ENCODE measurements at places on chromosomes 13 and 19. TPM values are rescaled to one million over a fixed set of nuclear protein-coding genes. Genes with fewer than 3 reads are reported as not detected.

GRCh38 chr13:65670014-65670625 lies 1560.0 kb downstream of the PCDH9 start:
- DNase-seq = no peak

GRCh38 chr13:73572824-73573223 lies 514.0 kb downstream of the KLF5 start:
- no peak for DNase-seq

MISP3 gene
- total RNA-seq = 19.4 TPM

ZNF296 gene
- 3.4 TPM for total RNA-seq

ZNF576 gene
- total RNA-seq = 12.6 TPM
